ENCODE measurements at places on chromosomes 2 and 18. TPM values are rescaled to one million over a fixed set of nuclear protein-coding genes. Genes with fewer than 3 reads are reported as not detected.

Gene ZNF521
- 149 TPM for total RNA-seq

Gene SGPP2
- total RNA-seq = not detected

Gene AQP12B
- not detected for total RNA-seq

Gene THSD7B
- total RNA-seq = not detected

Gene NXPH2
- total RNA-seq = not detected
